Lung (tissue), 17 donors: ENCODE measurements at places on chromosomes 1 and 21. TPM values are rescaled to one million over a fixed set of nuclear protein-coding genes. Genes with fewer than 3 reads are reported as not detected.

Gene SPTA1
- total RNA-seq, result 21.1 TPM

Gene SPRR2F
- total RNA-seq, result not detected

Gene JAM2
- 57.1 TPM for total RNA-seq

Gene E2F2
- 1.7 TPM for total RNA-seq

Gene MAP3K7CL
- 7.8 TPM for total RNA-seq

Gene FHAD1
- total RNA-seq, result 25.9 TPM

Gene BRDT
- total RNA-seq, result not detected

Gene RNU1-1
- under 0.01 TPM for total RNA-seq

Gene CRABP2
- total RNA-seq, result 13.6 TPM

Gene GIPC2
- total RNA-seq, result 2.5 TPM

Gene COL16A1
- total RNA-seq, result 63.0 TPM

Gene SASS6
- 4.6 TPM for total RNA-seq

Gene RAP1GAP
- total RNA-seq, result 41.4 TPM

Gene THRAP3
- 92.8 TPM for total RNA-seq

Gene PGLYRP4
- 3.1 TPM for total RNA-seq

GRCh38 chr1:165544996-165545395 lies 1.2 kb downstream of the LRRC52 start:
- no peak for DNase-seq

- no peak for DNase-seq
Observed at GRCh38 chr1:67390041-67390887, 39.9 kb downstream of the SERBP1 start.

GRCh38 chr1:48036710-48037355 lies 39.6 kb upstream of the TRABD2B start:
- DNase-seq, result no peak

GRCh38 chr1:206421616-206422340 lies 48.5 kb upstream of the IKBKE start:
- DNase-seq, result no peak

- DNase-seq, result no peak
Observed at GRCh38 chr1:19731311-19731821, 66.7 kb downstream of the HTR6 start.

DNA sequence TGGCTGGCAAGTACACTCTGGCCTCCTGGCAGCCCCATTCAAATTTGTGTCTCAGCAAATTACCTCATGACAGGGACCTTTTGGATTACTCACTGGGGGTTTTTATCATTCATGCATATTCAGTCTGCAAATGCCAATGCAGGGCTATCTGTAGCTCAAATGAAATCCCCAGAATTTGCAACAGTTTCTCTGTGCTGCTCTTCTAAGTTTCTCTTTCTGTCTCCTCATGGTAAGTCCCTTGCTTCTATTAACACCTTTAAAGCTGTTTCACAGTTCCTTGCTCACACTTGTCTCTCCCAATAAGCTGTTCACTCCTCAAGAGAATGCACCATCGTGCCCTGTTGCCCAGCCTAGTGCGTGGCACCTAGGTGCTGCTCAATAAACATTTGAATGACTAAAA lies 3.3 kb upstream of the FAM78B start:
- no peak for DNase-seq

GRCh38 chr1:181493885-181494284 lies 10.6 kb downstream of the CACNA1E start:
- no peak for DNase-seq

DNA sequence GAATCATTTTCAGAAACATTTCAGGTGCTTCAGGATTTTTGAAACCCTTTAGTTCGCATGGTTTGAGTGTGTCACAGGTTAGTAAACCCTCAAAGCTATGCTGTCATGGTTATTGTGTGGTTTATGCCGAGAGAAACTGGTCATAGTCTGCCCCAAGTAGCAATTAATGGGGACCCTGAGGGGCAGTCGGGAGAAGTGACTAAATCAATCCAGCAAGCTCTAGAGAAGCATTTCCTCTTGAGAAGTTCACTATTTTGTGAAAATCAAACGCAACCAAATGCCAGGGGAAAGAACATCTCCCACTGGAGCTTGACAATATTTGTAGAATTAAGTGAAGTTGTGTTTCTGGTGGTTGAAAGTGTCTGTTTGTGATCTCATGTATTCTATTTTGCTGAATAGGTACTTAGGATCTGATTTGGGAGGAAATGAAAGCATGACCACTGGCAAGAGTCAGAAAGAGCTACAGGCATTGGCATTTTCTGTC lies 63.0 kb upstream of the BACH1 start:
- DNase-seq, result no peak

GRCh38 chr1:185608177-185608576 lies 126.0 kb upstream of the HMCN1 start:
- no peak for DNase-seq

- peak; percentile 60 for DNase-seq
Observed at GRCh38 chr1:89598450-89599331, 34.2 kb upstream of the LRRC8C start.

DNA sequence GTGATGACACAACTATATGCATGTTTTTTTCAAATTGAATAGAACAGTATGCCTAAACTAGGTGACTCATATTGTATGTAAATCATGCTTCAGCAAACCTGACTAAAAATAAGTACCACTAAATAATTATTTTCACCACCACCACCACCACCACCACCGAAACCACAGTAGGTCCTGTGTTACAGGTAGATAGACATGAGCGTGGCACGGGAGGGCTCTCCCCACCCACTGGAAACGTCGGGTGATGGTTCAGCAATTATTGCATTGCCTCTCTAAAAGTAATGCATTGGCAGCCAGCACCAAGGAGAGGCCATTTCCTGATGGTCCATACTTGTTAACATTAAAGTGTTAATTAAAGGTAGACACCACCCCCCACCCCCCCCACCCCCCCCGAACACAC lies 297.0 kb upstream of the NCAM2 start:
- DNase-seq, result no peak

- no peak for DNase-seq
Observed at GRCh38 chr1:65141394-65141793, 6.6 kb upstream of the AK4 start.

DNA sequence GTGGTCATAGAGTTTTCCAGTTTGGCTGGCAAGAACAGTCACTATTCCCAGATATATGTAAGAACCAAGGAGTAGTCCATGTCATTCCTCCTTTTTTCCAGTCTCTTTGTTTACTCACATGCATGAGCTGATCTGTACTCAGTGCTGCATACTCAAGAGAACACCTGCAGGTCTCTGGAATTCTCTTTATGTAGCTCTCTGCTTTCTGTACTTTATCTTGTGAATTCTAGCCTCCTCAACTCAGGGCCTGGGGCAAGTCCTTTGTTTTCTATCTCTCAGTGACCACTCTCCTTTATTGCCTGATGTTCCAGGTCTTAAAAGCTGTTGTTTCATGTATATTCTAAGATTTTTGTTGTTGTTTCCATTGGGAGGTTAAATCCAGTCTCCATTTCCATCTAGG lies 478.9 kb downstream of the DPYD start:
- DNase-seq, result no peak

DNA sequence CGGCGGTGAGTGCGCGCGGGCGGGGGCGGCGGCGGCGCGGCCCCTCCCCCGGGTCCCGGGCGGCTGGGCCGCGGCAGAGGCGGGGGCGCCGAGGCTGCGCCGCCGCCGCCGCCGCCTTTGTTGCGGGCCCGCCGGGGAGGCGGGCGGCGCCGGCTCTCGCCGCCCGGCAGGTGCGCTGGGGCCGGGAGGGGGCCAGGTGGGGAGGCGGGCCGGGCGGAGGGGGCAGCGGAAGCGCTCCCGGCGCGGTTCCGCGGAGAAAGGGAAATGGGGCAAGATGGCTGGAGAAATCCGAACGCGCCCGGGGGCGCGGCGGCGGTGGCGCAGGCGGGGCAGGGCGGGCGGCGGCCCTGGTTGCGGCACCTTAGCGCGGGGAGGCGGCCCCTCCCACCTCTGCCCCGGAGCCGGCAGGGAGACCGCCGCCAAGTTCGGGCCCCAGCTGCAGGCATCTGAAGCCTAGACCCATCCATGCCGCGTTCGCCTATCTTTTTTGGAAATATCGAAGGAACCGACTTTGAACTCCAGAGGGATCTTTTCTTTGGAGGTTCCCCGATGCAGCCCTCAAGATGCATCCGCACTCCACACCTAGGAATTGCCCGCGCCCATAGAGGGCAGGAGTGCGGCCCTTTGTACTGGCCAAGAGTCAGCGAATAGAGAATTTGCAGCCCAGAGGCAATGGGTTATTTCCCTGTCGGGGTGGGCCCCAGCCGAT lies 479 bp downstream of the POGK start:
- peak; percentile 46 for DNase-seq

DNA sequence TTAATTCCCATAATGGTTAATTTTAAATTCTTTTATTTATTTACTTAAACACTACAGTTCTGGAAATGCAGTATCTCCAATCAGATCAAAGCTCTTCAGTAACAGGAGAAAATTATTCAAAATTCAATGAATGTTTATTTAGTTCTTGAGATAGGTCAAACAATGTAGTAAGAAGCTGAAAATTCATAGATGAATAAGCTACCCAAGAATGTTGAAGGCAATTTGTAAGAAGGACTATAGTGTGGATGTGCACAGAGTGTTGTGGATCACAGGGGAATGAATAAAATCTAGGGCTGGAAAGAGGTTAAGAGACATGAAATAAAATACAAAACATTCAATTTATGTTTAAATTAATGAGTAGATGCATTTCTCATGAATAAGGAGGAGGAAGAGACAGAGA lies 72.0 kb downstream of the OLFM3 start:
- DNase-seq, result no peak

GRCh38 chr1:90862782-90863181 lies 145.7 kb upstream of the BARHL2 start:
- no peak for DNase-seq

GRCh38 chr1:76240316-76240715 lies 165.8 kb downstream of the ST6GALNAC3 start:
- no peak for DNase-seq

DNA sequence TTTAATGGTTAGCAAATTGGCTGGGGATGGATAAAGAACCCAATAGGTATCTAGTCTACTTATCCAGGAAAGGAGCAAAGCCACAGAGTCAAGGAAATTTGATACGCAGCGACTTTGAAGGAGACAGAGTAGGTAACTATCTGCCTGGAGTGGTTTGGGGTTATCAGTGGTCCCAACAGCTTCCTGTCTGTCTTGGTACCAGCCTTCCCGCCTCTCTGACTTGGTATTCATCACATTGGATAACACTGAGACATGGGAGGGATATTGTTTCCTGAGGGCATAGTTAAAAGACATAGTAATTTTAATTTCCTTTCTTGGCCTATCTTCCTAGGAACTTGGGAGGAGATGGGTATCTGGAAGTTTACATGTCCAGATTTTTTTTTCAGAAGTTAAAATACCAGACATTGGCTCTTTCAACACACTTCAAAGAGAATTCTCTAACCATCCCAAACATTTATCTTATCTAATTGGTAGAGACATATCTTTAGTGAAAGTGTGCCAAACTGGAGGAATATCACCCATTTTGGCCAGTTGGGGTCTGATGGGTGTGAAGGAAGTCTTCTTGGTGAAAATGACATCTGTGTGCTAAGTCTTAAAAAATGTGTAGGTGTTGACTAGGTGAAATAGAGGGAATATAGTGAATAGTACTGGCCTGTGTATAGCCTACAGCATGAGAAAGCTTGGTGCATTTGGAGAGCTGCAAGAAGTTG lies 65.0 kb downstream of the RGS5 start:
- no peak for DNase-seq

DNA sequence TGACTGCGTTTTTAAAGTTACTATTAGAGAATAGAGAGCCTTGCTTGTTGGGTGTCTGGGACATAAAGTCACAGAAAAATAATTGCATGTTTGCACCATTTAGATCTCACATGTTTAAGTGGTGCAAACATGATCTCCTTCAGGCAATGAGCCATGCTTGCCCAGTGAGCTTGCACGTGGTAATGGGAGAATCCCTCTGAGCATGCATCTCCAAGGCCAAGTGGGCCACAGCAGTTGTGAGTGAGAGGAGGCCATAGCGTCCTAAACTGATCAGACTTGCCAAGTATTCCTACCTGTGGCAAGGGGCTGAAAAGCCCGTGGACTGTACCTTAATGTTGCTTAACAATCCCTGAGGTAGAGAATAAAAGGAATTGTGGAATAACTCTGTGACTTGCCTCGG lies 158.3 kb downstream of the PLA2G4A start:
- DNase-seq, result no peak

GRCh38 chr1:37240897-37241296 lies 206.6 kb upstream of the GRIK3 start:
- DNase-seq, result no peak

DNA sequence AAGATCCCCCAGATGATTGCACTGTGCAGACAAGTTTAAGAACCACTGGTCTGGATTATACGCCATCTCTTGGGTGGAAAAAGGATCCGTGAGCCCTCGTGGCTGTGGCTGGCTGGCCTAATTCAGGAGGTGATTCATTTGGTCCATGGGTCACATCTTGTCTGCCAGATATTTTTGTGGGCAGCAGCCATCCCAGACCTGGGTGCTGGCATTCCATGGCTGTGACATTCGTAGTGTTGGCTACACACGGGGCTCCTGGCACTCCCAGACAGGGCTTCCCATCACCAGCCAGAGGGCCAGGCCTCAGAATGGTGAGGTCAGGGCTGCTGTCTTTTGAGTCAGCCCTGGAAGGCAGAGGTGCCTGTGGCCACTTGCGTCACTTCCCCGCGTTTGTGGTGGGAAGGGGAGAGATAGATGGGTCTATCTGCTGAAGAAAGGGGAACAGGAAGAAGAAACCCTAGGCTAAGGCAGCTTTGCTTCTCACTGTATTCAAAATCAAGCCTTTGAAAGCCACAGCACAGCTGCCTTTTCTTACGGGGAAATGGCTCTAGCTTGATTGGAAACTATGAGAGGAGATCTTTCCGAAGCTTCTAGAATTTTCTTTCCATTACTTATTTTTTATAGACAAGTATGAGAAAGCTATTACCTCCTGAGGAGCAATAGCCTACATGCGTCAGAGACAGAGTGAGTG lies 32.4 kb downstream of the EIF2D start:
- DNase-seq, result no peak

DNA sequence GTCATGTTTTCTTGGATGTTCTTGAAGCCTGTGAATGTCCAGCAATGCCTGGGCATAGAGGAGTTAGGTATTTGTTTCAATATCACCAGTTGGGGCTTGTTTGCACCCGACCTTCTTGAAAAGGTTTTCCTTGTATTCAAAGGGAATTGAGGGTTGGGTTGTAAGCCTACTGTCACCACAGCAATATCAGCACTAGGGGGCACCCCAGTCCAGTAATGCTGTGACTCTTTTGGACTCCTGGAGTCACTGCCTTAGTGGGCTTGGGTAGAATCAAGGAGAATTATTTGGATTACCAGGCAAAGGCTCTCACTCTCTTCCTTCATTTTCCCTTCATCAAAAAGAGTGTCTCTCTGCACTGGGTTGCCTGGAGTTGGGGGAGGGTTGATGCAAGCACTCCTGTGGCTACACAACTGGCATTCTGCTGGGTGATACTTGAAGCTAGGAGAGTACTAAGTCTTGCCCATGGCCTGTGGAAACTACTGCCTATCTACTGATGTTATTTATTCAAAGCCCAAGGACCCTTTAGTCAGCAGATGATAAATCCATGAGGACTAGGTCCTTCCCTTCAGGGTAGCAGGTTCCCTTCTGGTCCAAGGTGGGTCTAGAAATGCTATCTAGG lies 34.5 kb downstream of the OR10R2 start:
- peak; percentile 11 for DNase-seq

GRCh38 chr1:46098027-46098712 lies 34.3 kb downstream of the PIK3R3 start:
- DNase-seq, result no peak

- DNase-seq, result no peak
Observed at GRCh38 chr1:43554444-43554992, 23.8 kb downstream of the PTPRF start.

- peak; percentile 78 for DNase-seq
Observed at GRCh38 chr1:225877580-225877979, 4.6 kb downstream of the TMEM63A start.
